NCI-H2081 treated with DMSO at 0.1 percent for 48 hours (cell line): ENCODE measurements at places on chromosomes 12 and 14.

GRCh38 chr14:26526137-26526536 is 71.7 kb downstream of the NOVA1 start:
- DNase-seq: no peak

DNA sequence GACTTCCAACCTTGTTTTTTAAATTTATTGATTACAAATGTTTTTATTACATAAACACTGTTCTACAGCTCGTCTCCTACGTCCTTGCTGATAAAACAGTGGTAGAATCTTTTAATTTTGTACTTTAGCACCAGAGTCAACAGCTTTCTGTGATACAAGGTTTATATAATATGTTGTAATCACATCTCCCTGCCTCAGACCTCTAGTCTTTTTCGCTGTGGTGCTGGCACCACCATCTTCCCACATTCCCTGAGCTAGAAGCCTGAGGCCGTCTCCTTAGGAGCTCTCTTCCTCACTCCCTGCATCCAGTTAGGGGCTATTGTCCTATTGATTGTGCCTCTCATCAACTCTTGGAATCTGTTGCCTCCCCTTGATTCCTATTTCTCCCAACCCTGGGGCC is 17.1 kb downstream of the MTHFD1 start:
- no peak for DNase-seq

- DNase-seq: no peak
Observed at GRCh38 chr14:66628636-66629035, 120.7 kb downstream of the GPHN start.

- no peak for DNase-seq
Observed at GRCh38 chr12:24814379-24815113, 134.4 kb downstream of the BCAT1 start.

- DNase-seq: peak; percentile 30
Observed at GRCh38 chr12:58346032-58346632, 404.8 kb downstream of the ATP23 start.

DNA sequence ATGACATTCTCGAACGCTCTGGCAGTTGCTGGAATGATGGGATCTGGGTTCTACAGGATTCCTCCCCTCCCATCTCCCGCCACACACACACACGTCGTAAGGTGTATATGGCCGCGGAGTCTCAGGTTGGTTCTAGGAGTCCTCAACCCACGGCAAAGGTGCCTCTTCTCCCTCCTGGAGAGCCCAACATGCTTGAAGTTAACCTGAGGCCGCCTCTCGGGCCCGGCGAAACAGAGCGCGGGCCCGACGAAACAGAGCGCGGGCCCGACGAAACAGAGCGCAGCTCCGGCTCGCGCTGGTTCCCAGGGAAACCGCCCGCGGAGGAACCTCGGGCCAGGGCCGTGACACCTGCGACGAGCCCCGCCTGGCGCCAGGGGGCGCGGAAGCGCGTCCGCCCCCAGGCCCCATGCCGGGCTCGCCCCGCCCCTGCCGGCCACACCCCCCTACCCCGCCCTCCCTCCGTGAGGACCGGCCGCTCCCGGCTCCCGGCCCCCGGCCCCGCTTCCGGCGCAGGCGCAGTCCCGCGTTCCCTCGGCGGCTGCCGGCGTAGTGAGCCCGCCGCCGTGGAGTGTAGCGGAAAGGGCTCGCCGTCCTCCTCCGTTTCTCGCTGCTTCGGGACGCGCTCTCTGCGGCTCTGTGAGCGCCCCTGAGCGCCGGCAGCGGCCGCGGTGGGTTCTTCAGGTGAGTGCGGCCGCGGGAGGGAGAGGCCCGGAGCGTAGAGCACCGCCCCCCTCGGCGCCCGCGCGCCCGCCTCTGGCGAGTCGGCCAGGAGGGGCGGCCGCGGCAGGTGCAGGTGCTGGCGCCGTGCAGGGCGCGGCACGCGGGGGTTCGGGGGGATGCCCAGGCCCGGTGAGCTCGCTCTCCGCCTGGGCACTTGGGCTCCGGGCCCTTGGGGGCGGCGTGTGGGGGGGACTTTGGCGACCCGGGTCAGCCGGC is at the start of gene RAB3IP:
Gene RAB3IP, plus strand, starts transcription at position 510 of the 936 bp plus-strand sequence. CDS start 16,549 bp downstream, outside the sequence.
- DNase-seq: peak; percentile 51

GRCh38 chr12:31035967-31036665 is 37.5 kb upstream of the DDX11 start:
- DNase-seq: no peak

DNA sequence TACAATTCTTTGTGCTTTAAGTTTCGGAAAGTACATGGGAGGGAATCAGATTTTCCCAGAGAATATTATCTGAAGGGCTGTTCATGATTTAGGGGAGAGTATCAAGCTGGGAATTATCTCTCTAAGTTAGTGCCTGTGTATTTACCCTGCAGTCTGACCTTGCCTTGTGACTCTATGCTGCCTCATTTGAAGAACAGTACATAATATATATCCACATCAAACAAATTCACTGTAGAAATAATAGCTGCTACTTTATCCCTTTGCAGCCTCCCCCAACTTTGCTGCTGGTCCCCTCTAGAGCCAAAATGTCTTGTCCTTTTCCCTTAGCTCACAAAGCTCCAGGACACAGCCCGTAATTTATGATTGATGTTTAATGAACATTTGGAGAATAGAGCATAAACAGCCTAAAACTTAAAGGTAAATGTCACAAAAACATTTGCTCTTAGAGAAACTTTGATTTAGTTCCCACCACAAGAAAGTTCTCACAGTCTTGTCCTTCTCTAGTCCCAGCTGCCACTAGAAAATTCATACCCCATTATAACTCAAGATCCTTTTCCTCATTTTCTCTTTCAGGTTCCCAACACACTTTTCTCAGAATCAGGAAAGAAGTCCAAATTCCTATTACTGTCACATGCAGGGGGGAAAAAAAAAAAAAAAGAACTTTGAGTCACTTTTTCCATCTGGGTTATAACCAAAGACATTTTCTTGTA is 1009.6 kb downstream of the FLRT2 start:
- DNase-seq: no peak

DNA sequence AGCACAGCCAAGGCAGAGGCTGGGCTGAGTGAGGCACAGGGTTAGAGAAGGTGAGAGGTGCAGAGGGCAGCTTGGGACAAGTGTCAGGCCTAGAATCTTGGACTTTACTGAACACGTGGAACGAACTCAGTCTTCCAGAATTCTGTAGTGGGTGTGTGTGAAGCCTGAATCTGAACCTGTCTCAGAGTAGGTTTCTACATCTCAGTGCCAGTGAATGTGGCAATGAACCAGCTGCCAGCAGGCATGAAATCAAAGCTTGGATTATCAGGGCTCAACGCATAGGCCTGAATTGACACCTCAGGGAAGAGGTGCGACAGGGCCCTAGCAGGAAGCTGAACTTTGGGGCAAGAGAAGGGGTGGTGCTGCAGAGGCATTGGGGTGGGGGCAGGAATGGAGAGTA is 104.6 kb downstream of the SAMD4A start:
- DNase-seq: no peak

- no peak for DNase-seq
Observed at GRCh38 chr12:88083634-88084033, 54.4 kb upstream of the C12orf50 start.

- no peak for DNase-seq
Observed at GRCh38 chr12:2533036-2533435, 261.7 kb upstream of the FKBP4 start.

- DNase-seq: no peak
Observed at GRCh38 chr14:98608071-98609060, 663.6 kb downstream of the BCL11B start.

DNA sequence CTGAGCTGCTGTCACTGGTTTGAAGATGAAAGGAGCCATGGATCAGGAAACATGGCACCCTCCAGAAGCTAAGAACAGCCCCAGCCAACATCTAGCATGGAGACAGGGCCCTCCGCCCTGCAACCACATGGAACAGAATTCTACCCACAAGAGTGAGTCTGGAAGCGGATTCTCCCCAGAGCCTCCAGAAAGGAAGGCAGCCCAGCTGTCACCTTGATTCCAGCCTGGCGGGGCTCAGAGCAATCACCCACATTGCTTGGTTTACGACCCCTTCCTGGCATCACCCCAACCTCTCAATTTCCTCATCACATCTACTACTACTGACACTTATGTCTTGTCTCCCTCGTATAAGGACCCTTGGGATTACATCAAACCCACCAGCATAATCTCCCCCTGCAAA is 38.5 kb downstream of the OAS2 start:
- DNase-seq: no peak

DNA sequence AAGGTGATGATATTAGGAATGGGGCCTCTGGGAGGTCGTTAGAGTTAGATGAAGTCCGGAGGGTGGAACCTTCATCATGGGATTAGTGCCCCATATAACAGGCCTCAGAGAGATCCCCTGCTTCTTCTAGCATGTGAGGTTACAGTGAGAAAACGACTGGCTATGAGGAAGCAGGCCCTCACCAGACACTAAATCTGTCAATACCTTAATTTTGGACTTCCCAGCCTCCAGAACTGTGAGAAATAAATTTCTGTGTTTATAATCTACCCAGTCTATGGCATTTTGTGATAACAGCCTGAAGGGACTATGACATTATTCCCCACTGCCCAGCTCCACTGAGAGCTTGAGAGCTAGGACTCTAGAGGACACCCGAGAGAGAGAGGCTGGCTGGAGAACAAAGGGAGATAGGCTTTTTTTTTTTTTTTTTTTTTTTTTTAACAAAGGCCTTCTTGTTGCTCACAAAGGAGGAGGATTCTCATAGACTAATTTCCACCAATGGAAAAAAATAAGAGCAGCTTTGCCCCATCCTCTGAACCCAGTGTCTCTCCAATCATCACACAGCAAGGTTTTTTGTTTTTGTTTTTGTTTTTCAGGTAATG is 87.8 kb upstream of the EEA1 start:
- DNase-seq: no peak

GRCh38 chr12:100027671-100028070 is 42.9 kb upstream of the ANKS1B start:
- no peak for DNase-seq

DNA sequence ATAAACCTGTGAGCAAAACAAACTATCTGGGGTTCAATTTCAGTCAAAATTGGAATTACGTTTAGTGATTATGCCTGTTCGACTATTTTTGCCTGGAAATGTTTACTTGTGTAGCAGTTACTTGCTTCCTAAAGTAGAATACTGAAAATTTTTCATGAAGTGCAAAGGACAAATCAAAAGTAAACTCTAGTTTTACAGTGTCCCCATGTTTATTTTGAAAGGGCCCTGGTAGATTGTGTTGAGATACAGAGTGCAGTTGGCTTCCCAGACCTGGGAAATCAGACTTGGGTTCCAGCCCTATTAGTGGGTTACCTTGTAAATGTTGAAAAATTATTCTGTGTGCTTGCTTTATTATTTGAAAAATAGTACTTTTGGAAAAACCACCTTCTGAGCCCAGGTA is 17.3 kb downstream of the KLRB1 start:
- no peak for DNase-seq

- DNase-seq: no peak
Observed at GRCh38 chr14:96304956-96305355, 48.9 kb downstream of the BDKRB1 start.

- DNase-seq: no peak
Observed at GRCh38 chr14:100905166-100905565, 1.6 kb upstream of the RTL1 start.

DNA sequence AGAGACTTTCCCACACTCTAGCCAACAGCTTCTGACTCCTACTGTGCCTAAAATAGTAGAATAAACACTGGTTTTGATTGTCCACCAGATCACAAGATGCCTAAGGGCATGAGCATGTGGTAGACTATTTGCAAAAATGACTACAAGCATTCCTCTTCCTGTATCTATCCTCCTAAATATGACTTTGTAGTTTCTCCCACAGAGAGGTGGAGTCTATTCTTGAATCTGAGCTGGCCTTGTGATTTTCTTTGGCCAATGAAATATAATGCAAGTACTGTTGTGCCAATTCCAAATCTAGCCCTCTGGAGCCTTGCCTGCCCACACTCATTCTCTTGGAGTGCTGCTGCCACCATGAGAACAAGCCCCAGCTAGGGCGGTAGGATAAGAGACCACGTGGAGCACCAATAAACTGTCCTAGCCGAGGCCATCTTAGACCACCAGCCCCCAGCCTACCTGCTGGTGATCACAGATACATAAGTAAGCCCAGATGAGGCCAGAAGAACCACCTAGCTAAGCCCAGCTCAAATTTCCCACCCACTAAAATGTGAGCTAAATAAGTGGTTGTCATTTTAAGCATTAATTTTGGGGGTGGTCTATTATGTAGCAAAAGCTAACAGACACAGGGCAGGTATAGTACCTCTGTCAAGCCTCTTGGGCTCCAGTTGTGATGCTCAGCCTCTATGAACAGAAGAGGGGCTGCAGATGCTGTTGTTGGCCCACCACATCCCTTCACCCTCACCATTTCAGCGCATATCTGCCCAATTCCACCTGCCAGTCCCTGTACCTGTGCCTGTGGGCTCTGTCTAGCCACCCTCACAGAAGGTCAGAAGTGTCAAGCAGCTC is 17.9 kb downstream of the ZFP36L1 start:
- no peak for DNase-seq

DNA sequence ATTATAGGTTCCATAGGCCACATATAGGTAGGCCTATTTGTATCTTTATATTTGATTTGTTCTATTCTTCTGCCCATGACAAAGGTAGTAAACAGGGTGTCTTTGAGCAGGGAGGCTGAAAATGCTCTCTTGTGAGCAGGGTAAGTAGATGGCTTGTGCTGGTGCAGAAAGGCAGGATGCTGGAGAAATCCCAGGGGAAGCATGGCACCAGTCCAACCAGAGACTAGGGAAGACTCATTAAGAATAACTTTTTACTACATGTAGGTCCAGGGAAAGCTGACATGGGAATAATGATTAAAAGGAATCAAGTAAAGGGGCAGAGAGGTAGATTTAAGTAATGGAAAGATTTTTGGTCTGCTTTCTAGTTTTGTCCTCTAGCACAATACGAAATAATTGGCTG is 245.0 kb downstream of the RGS6 start:
- no peak for DNase-seq

GRCh38 chr12:11693067-11693466 is 43.6 kb downstream of the ETV6 start:
- no peak for DNase-seq
